ENCODE measurements at places on chromosomes 3 and 15. TPM values are rescaled to one million over a fixed set of nuclear protein-coding genes. Genes with fewer than 3 reads are reported as not detected.
A peak's percentile ranks its signal among the peaks of the same experiment; 100 is the strongest.

DNA sequence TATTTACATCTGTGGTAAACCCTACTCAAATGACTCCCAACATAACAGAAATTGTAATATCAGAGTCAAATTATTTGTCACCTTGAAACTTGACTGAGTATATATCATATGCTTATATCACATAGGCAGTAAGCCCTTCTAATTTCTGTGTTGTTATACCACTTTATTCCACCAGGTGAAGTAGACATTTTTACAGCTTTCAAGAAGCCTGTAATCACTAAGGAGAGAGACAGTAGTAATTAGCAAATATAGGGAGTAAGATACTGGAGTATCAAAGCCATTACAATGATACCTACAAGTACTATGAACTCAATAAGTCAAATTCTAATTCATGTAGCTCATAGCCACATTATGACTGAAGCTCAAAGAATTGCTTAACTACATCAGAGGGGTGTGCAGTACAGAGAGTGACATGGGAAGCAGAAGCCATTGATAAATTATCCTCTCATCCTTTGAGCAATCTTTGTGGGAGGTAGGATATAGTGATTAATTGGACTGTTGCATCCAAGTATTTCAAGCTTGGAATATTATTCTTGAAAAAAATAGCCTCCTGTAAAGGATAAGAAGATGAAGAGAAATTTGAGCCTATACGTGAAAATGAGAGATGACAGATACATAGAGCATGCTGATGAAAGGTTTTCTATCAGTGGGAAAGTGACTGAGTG lies 1005.9 kb downstream of the ZPLD1 start:
- DNase-seq: no peak
- no peaks in the 10 kb centered on the region for H3K4me1 ChIP-seq
- no peak overlapping the region for H3K27ac ChIP-seq
- H3K27me3 ChIP-seq: no peaks in the 10 kb centered on the region

DNA sequence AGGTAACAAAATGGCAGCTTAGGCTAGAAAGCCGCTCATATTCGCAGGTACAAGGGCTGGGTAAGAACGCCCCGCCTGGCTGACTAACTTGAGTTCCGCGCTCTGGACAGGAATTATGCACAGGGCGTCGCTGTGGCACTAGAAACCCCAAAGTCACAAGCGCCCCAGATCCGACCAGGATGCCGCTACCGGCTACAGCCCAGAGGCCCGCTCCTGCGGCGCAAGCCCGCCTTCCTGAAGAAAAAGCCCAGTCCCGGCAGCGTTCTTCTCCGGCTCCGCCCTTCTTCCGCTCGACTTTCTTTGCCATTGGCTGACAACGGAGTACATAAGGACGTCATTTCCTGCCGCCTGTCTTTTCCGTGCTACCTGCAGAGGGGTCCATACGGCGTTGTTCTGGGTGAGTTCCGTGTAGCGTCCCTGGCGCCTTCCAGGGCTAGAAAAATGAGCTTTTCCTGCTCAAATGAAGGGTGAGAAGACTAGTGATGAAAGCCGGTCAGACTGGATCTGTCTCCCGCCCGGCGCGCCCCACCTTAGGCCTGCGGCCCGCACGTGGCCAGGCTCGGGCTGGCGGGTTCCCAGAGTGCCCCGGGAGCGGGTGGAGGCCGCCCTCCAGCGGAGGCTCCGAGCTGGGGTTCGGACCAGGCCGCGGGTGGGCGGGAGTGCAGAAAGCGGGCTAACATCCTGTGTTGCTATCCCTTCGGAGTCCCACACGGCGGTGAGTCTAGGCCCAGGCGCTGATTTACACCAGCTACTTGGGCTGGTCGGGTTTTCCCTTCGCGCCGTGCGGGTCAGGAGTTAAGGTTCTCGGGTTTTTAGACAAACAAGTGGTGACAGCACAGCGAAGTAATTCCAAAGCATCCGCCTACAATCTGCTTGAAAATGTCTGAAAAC lies at the start of gene RPSA:
TSS of gene RPSA (plus strand) at position 353 of the 891 bp plus-strand sequence. CDS start 934 bp downstream, outside the sequence.
- peak within 1 kb of the TSS; percentile 75 for H3K4me3 ChIP-seq
- peak within 1 kb of the TSS; percentile 84 for H3K27ac ChIP-seq
- H3K4me1 ChIP-seq: peaks cover 22% of the 10 kb centered on the region
- H3K27me3 ChIP-seq: no peaks in the 10 kb centered on the region

DNA sequence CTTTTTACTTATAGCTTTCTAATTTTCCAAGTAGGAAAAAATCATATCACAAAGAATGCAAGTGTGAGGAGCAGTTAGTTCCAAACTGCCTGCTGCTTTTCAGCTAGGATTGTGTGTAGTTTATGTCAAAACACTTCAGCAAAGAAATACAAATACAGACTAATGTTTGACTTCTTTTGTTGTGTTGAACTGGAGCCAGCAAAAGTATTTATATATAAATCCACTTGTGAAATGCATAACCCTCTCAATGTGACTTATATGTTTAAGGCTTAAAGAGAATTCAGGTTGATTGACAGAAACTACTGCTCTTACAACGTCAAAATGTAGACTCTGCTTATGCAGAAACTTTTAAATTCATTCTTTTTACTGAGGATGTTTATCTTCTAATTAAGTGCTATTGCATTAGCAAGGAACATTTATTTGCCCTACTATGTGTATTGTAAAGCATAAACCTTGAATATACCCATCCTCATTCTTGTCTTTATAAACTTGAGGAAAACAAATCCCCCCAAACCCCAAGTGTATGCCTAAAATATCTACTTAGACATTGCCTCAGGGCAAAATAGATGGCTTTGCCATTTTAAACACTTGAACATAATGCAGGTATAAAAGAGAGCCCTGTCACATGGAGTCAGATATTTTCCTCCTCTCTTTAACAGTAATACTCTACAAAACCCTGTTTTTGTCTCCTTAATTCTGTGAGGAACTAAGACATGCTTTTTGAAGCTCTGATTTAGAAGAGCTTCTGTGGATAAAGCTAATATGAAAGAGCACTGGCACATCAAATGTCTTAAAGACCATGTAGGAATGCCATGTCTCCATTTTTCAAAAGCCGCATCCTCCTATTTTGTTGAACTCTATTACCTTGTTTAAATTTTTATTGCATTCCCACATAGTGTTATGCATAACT lies 302.8 kb upstream of the TBC1D5 start:
- H3K4me1 ChIP-seq: no peaks in the 10 kb centered on the region
- peaks cover 4% of the 10 kb centered on the region for H3K27me3 ChIP-seq
- H3K27ac ChIP-seq: no peak overlapping the region
- no peaks in the 10 kb centered on the region for H3K36me3 ChIP-seq
- H3K4me3 ChIP-seq: no peak overlapping the region
- DNase-seq: no peak

Gene SNRPA1
- 25.0 TPM for polyA plus RNA-seq

DNA sequence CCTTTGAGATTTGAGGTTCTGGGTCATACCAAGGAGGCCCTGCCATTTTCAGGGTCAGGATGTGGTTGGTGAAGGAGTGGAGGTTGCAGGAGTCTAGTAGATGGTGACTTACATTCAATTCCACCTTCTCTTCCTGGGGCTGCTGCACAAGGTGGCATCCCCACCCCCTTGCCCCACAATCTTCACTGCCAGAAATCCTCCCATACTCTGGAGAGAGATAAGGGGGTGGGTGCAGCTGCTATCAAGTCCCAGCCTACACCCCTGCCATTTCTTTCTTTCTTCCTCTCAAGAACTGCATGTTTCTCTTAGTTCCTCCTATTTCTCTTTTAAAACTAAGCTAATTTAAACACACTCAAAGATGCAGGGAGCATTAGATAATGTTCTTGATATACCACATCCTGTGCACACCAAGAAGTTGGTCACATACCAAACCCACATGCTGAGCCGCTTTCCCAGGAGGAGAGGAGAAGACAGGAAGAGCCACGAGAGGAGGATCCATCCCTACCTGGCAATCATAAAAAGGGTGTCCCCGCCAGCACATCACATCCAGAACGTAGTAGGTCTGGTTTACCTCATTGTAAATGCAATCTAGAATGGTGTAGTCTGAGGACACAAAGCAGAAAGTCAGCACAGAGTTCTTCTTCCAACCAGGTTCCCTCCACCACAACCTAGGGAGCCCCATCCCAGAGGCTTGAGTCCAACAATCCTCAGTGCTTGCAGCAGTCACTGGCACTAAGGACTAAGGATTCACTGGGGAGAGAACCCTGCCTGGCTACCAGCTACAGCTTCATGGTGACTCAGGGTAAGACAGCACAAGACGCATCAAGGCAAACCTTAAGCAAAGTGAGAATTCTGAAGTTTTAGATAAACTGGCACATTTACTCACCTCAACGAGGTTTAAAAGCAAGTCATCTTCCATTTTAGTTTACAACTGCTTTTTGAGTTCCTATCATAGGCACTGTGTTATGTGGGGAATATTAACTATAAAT lies 18.5 kb downstream of the SNUPN start:
- DNase-seq: no peak
- H3K4me3 ChIP-seq: no peak overlapping the region
- peaks cover 98% of the 10 kb centered on the region for H3K36me3 ChIP-seq
- no peaks in the 10 kb centered on the region for H3K4me1 ChIP-seq
- H3K27me3 ChIP-seq: no peaks in the 10 kb centered on the region
- no peak overlapping the region for H3K27ac ChIP-seq

GRCh38 chr3:61415201-61415600 lies 146.2 kb upstream of the PTPRG start:
- no peak for DNase-seq
- no peak overlapping the region for H3K4me3 ChIP-seq
- no peaks in the 10 kb centered on the region for H3K27me3 ChIP-seq
- no peaks in the 10 kb centered on the region for H3K4me1 ChIP-seq

DNA sequence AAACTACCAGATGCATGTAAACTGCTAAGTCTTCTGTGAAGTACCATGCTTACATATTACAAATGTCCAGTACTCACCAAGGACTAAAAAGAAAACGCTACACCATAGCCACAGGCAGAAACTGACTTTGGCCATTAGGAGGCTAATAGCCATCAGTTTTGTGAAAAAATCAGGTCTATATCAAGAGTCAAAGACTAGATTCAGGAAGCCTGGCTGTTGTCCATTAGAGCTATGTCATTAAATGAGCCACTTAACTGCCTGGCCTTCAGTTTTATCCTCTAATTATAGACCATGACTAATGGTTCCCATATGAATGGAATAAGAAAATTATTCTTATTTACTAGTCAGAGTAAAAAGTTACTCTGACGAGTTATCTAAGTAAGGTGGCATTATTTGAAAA lies 144.1 kb downstream of the VPS13C start:
- H3K4me1 ChIP-seq: peaks cover 11% of the 10 kb centered on the region
- no peak overlapping the region for H3K4me3 ChIP-seq
- no peak for DNase-seq
- peaks cover 33% of the 10 kb centered on the region for H3K36me3 ChIP-seq
- no peak overlapping the region for H3K27ac ChIP-seq

DNA sequence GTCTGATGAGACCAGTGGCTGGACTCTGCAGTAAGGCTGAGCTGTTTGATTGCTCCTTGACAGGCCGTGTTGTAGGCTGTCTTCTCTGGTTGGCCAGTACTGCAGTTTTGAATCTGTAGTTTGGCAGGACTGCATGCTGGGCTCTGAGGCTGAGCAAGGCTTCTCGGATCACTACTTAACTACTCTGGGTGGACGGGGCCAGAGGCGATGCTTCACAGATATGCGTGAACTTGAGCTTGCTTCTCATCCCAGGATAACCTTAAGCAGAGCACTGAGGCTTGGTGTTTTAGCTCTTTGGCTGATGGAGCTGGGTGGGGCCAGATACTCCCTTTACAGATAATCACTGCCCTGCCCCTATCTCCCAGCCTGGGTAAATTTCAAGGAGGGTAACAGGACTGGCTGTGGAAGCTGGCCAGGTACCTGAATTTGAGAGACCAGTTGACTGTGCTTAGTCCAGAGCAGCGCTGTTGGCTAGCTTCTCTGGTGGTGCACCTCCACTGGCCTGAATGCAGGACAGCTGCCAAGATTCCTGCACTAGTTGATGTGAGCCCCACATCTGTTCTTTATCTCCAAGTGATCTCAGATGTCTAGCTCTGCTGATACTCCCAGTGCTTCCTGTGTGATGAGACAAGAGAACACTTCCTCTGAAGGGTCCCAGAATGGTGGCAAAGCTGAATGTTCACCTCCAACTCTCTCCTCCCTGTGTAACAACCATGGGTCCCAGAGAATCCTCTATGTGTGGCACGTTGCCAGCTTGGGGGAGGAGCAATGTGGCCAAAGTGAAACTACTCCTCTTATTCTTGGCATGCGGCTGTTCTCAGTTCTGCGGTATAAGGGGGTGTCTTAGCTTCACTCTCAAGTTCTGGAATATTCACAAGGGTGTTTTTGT lies 37.9 kb downstream of the RPL39L start:
- peak overlapping the region; percentile 54 for H3K27ac ChIP-seq
- H3K27me3 ChIP-seq: no peaks in the 10 kb centered on the region
- peaks cover 26% of the 10 kb centered on the region for H3K4me1 ChIP-seq
- H3K4me3 ChIP-seq: peak overlapping the region; percentile 36
- H3K36me3 ChIP-seq: no peaks in the 10 kb centered on the region
- peak; percentile 79 for DNase-seq

- H3K36me3 ChIP-seq: no peaks in the 10 kb centered on the region
- no peak for DNase-seq
- H3K27me3 ChIP-seq: no peaks in the 10 kb centered on the region
- no peaks in the 10 kb centered on the region for H3K4me1 ChIP-seq
- no peak overlapping the region for H3K4me3 ChIP-seq
- H3K27ac ChIP-seq: no peak overlapping the region
These were observed 143.6 kb upstream of the GRM7 start for GRCh38 chr3:6717026-6717943.

Gene C3orf20
- polyA plus RNA-seq: not detected

Gene EPHB3
- 0.51 TPM for polyA plus RNA-seq

All from heart right ventricle (tissue), 16 donors.